Activated CD4-positive, alpha-beta T cell treated with anti-CD3 and anti-CD28 coated beads, Interleukin-2, amount 50 U/mL, for 1 hour (primary cell): ENCODE measurements at places on chromosomes 12 and 14.

- no peak for DNase-seq
Measured at GRCh38 chr14:68306265-68306933, 486.5 kb downstream of the ZFP36L1 start.

- DNase-seq, result no peak
Measured at GRCh38 chr12:30546121-30546520, 149.5 kb downstream of the IPO8 start.

GRCh38 chr12:68641138-68641537 is 30.4 kb downstream of the RAP1B start:
- no peak for DNase-seq

- DNase-seq, result no peak
Measured at GRCh38 chr12:84840356-84840755, 72.2 kb downstream of the SLC6A15 start.

DNA sequence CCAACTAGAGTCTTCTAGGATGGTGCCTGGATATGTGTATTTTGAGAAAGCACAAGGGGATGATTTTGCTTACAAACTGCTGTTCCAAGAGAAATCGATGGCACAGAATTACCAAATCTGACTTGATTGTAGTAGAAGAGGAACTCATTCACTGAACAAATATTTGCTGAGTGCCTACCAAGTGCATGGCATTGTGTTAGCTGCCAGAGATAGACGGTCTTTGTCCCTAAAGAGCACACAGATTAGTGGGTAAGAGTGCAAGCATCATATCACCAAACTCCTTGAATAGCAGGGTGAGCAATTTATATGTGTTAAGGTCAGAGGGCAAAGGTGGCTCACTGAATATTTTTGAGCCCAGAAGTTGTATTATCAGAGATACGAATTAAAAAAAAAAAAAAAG is 3.5 kb upstream of the FOXN3 start:
- no peak for DNase-seq

DNA sequence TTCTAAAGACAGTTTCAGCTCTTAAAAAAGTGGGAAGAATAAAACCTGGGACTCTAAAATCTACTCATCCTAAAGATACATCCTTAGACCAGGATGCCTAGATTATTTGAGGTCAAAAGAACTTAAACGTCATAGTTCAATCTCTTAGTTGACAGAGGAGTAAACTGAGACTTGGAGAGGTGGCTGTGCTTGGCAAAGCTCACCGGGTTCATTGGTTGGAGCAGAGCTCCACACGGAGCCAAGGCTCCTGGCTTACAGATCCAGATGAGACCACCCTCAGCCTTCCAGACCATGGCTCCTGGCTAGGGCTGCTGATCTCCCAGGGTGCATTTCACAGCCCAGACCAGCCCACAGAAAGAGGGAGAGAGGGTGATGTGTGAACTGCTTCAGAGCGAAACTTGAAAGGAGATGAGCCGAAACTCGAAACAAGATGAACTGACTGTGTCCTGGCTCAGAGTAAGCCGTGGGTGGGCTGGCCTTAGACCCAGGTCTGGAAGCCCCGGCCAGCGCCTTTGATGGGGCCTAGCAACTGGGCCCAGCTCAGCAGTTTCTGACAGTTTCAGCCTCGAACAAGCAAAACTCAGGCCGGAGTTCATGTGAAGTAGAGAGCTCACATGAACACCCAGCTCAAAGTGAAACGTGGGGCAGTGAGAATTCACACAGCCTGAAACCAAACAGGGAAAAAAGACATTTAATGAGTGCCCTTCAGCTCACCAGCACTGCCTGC is 1044.8 kb downstream of the BCL11B start:
- no peak for DNase-seq

DNA sequence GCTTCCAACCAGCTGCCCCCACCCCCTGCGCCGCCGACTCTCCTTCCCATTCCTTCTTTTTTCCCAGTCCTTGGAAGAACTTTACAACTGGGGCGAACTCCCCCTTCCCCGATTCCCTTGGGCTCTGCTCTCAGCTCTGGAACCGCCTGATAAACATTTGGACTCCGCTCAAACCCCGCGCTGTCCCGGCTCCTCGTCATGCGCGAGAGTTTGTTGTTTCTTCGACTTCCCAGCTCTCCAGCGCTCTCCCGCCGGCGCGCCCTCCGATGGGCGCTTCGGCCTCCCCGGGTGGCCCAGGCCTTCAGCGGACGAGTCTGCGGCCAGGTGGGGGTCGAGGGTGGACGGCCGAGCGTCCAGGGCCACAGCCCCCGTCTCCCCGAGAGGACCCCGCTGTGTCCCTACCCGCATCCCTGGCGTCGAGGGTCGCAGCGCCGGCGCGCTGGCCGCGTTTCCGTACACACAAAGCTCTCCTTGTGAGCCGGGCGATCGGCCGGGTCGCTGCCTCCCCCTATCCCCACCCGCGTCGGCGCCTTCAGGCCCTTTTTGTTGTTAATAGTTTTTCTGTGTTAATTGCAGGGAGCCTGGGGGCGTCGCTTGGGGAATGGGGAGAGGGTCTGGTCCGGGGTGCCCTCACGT is 847 bp downstream of the MMP14 start:
- DNase-seq, result no peak

DNA sequence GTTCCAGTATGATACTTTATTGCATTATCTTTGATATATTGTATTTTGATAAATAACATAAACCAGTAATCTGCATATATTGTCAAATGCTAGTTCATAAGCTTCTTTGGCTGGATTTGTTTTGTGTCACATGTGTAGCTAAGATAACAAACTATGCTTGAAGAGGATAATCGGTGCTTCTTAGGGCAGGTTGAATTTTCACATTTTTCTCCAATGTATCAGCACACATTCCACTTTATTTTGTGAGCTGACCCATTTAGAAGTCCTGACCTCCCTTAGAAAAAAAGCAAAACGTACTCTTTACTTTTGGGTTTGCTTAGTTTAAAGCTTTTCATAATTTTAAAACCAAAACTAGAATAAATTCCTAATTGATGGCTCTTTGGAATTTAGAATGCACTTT is 277.7 kb upstream of the DDHD1 start:
- no peak for DNase-seq

DNA sequence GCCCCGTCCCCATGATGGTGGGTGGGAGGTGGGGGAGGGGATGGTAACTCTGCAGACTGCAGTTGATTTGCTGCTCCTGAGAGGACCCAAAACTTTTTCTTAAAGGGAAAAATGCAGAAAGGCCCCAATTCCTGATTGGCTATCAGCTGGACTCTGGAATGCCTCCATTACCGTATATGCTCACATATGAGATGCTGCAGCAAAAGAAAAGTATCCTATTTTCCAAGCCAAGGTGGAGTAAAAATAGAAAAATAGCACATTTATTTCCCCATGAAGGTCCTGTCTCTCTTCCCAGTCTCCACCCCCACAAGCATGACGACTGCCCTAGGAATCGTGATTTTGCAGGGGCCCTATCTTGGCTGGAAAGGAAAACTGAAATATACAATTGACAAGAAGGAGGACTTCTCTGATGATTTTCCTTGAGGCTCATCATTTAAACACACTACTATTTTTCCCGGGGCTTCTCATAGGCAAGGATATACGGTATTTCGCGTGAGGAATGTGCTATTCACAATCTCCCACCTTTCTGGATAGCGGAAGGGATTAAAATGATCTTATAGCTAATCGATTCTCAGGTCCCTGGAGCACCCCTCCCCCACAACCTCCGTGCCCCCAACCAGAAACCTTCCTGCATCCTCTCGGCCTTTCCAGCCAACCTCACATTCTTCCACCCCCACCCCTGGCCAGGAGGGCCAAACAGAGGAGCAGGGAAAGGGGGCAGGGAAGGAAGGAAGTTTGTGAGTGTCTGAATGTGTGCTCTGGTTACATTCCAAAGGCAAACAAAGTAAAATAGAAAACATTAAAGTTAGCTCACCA is 138.9 kb upstream of the CCND2 start:
- DNase-seq, result no peak

DNA sequence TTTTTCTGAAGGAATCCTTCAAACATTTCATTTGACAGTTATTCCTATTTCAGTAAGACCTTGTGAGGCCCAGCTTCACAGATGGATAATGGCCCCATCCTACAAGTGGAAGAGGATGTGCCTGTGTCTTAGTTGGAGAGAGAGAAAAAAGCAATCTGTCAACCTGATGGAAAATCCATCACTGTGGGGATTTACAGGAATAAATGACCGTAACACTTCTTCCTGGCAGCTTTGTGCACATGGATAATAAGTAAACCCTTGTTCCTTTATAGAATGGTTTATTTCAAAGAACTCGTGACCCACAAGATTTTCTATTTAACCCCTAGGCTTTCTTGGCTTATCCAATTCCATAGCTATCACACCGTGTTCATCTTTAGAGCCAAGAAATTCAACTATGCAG is 121.4 kb upstream of the PCED1B start:
- DNase-seq, result no peak

DNA sequence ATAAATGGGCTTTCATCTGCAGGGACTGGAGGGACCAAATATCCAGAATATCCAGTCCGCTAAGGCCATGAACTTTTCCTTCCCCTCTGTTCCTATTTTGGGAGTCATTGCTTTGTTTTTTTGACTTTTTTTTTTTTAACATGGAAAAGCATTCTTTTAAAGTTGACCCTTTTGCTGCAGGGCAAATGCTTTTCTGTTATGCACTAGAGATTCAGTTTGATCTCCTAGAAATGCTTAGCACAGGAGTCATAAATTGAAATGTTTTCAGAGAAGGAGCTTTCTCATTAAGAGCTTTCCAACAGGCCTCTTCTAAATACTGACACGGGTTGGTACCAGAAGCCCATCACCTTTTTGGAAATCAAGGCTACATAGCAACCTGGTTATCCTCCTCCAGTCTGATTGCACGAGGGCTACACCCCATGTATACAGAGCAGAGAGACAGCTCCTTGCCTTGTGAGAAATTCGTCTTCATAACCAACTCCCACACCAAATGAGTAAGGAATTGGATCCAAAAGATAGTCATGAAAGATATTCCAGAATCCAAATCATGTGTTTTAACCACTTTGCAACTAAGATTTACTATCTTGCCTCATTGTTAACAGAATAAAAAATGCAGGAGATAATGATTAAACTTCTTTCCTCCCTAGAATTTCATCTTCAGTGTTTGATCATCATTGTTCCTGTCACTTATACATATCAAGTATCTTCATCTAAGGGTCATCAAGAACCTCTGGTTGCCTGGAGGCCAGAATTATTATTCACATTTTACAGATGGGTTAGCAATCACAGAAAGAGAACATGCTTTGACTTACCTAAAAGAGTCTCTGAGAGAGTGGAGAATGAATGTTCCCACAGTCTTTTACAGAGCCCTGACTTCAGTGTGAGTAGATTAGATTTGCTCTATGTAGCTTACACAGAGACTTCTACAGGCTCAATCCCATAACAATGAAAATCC is 389.4 kb downstream of the ZFP36L1 start:
- no peak for DNase-seq

DNA sequence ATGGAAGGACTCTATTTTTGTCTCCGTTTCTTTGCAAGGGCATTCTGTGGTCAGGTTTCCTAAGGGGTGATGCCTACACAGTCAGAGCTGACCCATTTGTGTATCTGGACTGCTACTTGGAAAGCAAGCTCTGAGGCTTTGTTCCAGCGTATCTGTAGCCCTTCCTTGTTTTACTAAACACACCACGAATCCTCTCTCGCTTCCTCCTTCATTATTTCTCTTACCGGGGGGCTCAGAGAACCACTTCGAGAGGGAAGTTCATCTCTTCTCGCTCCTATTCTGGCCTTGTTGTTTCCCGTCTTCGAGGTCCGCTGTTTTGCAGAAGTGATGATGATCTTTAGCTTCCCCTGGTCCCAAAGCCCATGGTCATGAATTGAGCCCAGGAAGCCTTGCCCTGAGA is 164.7 kb downstream of the SSPN start:
- DNase-seq, result no peak

- DNase-seq, result no peak
Measured at GRCh38 chr12:40223646-40224045, 1.2 kb upstream of the LRRK2 start.

GRCh38 chr12:97022536-97023230 is 115.6 kb downstream of the NEDD1 start:
- DNase-seq, result no peak
